ENCODE measurements at places on chromosomes 2 and 18.

GRCh38 chr18:76842837-76843530 is 20.6 kb downstream of the ZNF236 start:
- DNase-seq: no peak

DNA sequence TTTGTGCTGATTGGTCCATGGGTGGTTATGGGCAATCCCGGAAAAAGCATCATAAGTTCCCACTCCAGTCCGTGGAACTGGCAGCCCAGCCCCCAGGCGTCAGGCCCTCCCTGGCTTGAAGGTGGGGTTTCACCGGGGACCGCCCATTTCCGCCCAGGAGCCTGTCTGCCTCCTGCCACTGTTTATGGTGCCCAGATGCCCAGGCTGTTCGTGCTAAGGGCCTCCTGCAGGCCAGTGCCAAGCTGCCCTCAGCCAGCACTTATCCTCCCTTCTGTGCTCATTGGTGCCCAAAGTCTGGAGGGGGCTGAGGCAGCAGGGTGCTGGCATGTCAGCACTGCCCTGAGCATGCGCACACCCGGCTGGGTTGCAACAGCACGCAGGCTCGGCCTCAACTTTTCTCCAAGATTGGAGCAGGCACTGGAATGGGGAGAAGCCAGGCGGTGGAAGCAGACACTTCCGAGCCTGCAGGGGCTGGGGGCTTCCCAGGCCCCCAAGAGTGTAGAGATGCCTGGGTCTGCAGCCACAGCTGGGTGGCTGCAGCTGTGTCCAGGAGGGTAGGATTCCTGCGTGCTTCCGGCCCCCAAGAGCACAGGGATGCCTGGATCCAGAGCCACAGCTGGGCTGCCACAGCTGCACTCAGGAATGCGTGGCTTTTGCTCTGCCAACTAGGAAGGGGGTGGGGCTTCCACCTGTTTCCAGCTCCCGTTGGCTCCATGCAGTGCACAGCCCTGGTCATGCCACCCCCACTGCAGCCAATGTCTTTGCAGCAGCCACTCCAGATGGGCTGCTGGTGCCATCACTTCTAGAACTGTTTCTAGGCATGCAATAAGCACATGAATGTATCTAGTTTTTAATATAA is 74.0 kb downstream of the AGPS start:
- DNase-seq: no peak

DNA sequence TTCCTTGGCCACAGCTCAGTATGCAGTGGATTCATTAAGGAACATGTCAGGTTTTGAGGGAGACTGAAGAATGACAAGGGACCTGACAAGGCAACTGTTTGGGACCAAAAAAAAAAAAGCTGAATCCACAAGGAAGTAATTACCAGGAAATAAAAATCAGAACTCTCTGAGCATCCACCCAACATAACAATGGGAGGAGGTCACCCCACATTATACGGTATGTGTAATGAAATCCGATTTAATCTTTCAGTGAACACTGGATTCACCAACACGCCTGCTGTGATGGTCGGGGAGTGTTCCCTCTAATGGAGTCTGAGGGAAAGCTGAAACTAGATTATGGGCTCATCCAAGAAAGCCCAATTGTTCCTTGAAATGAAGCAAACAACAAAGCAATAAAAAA is 329.3 kb downstream of the ETAA1 start:
- no peak for DNase-seq

GRCh38 chr2:148110184-148110583 is 89.3 kb downstream of the MBD5 start:
- no peak for DNase-seq

- DNase-seq: no peak
These were observed 246.6 kb downstream of the LRRTM1 start for GRCh38 chr2:80057956-80058355.

- no peak for DNase-seq
These were observed 9.6 kb downstream of the PTPRM start for GRCh38 chr18:7576685-7577084.

GRCh38 chr18:23943104-23943503 is 71.5 kb upstream of the TTC39C start:
- no peak for DNase-seq

- DNase-seq: no peak
These were observed 27.3 kb upstream of the ITGB6 start for GRCh38 chr2:160227293-160227915.
